ENCODE measurements at places on chromosomes 6 and 20. TPM values are rescaled to one million over a fixed set of nuclear protein-coding genes. Genes with fewer than 3 reads are reported as not detected.

Gene CITED2
- total RNA-seq: 92.9 TPM

Gene DNAH8
- not detected for total RNA-seq

Gene CYP39A1
- 6.3 TPM for total RNA-seq

Gene PCK1
- not detected for total RNA-seq

Gene CCND3
- total RNA-seq: 39.5 TPM

Gene NKAIN2
- total RNA-seq: 0.13 TPM

Gene ISM1
- 5.0 TPM for total RNA-seq

Gene KCNK5
- total RNA-seq: 2.9 TPM

Gene NCR2
- total RNA-seq: not detected

Gene BPI
- not detected for total RNA-seq

DNA sequence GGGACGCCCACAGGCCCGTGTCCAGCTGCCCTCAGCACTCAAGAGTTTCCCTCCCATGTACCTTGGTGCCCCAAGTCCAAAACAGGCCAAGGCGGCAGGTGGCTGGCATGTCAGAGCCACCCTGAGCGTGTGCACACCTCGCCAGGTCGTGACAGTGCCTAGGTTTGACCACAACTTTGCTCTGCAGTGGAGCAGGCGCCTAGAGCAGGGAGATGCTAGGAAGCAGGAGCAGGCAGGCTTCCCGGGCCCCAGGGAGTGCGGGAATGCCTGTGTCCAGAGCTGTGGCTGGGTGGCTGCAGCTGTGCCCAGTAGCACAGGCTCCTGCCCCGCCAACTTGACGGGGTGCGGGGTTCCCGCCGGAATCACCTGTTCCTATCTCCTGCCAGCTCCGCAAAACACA is 380.8 kb upstream of the IMPG1 start:
- H3K4me1 ChIP-seq: no peaks in the 10 kb centered on the region
- H3K4me3 ChIP-seq: no peak overlapping the region
- H3K36me3 ChIP-seq: no peaks in the 10 kb centered on the region
- no peaks in the 10 kb centered on the region for H3K27me3 ChIP-seq
- H3K27ac ChIP-seq: no peak overlapping the region

- H3K4me3 ChIP-seq: no peak overlapping the region
- no peaks in the 10 kb centered on the region for H3K4me1 ChIP-seq
- no peak for DNase-seq
- H3K27ac ChIP-seq: no peak overlapping the region
These were observed 35.6 kb downstream of the TTLL9 start for GRCh38 chr20:31906001-31906400.

DNA sequence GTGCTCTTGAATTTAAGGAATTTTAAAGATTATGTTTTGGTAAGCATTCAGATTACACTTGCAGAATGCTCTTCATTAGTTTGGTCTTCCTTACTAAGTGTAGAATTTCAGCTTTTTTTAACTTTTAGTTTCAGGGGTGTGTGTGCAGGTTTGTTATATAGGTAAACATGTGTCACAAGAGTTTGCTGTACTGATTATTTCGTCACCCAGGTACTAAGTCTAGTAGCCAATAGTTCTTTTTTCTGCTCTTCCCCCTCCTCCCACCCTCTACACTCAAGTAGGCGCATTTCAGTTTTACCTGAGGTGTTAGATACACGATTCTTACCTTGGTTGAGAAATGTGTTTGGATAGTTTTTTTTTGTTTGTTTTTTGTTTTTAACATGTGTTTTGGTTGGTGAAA is 68.3 kb downstream of the AFG1L start:
- no peaks in the 10 kb centered on the region for H3K4me1 ChIP-seq
- no peak overlapping the region for H3K4me3 ChIP-seq
- DNase-seq: no peak
- no peaks in the 10 kb centered on the region for H3K27me3 ChIP-seq

GRCh38 chr20:17589161-17589834 is 19.4 kb downstream of the DSTN start:
- peaks cover 48% of the 10 kb centered on the region for H3K4me1 ChIP-seq
- DNase-seq: no peak
- H3K36me3 ChIP-seq: peaks cover 3% of the 10 kb centered on the region

GRCh38 chr20:48019496-48019895 is 234.2 kb upstream of the SULF2 start:
- no peak overlapping the region for H3K27ac ChIP-seq
- H3K27me3 ChIP-seq: peaks cover 2% of the 10 kb centered on the region
- H3K4me3 ChIP-seq: no peak overlapping the region
- DNase-seq: no peak
- H3K4me1 ChIP-seq: peaks cover 24% of the 10 kb centered on the region

DNA sequence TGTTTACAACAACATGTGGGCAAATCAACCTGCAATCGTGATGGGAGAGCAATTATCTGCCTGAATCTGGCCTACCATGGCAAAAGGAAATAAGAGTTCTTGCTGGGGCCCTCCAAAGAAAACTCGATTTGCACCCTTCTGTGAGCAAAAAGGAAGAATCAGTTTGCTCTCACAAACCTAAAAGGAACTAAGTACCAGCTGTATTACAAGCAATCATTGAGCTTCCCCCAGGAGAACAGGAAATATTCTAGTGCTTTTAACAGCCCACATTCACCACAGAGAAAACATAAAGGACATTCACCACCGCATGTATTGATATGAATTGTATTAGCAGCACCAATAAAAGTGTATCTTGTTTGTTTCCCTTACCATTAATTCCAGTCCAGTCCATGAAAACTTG is 75.0 kb downstream of the MBOAT1 start:
- H3K27me3 ChIP-seq: no peaks in the 10 kb centered on the region
- no peak for DNase-seq
- H3K4me3 ChIP-seq: no peak overlapping the region
- H3K36me3 ChIP-seq: peaks cover 13% of the 10 kb centered on the region

DNA sequence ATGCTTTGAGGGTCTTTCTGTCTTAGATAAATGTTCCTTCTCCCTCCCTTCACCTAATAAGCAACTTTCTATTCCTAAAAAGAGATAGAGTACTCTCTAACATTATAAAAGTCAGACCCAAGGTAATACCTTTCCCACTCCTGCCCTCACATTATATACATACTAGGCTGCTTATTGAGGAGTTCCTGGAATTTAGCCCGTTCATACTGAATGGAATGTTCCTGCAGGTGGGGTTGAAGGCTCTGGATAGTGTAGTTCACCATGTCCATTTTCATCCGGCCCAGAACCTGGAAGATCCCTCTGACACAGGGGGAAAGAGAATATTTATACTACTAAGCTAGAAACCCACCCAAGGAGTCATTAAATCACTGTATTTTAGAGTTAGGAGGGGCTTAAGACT is 20.4 kb downstream of the TCP11 start:
- H3K4me3 ChIP-seq: no peak overlapping the region
- H3K36me3 ChIP-seq: no peaks in the 10 kb centered on the region
- no peak overlapping the region for H3K27ac ChIP-seq
- DNase-seq: no peak

DNA sequence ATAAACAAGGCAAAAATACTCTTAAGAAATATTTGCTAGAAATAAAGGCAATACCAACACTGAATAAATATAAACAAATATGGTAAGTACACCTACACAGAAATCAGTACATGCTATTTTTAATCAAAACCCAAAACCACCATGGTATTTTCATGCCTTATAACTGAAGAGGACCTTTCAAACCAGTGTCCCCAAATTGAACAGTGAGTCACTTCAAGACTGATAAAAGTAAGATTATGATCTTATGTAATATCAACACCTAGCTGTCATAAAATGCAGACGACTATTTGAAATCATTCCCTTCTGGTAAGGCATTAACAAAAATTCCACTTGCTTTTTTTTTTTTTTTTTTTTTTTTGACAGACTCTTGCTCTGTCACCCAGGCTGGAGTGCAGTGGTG is 156.8 kb upstream of the RUNX2 start:
- H3K4me1 ChIP-seq: peaks cover 3% of the 10 kb centered on the region
- no peak for DNase-seq
- no peak overlapping the region for H3K27ac ChIP-seq
- no peaks in the 10 kb centered on the region for H3K36me3 ChIP-seq

DNA sequence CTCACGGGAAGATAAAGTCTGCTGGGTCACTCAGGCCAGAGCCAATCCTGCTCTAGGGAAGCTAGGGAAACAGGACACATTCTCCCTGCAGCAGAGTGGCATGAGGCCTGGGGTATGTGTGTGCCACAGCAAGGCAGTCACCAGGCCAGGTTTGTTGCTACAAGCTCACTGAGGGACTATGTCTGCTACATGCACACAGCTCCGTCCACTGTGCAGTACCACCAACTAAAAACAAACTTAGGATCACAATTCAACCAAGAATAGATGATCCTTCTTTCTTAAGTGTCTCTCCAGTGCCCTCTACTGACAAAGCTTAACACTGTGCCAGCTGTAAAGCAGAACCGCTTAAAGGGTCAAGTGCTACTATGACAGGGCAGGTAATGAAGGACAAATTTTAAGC is 192.5 kb downstream of the PTPRK start:
- peaks cover 16% of the 10 kb centered on the region for H3K36me3 ChIP-seq
- DNase-seq: no peak
- H3K27ac ChIP-seq: no peak overlapping the region
- H3K27me3 ChIP-seq: no peaks in the 10 kb centered on the region

DNA sequence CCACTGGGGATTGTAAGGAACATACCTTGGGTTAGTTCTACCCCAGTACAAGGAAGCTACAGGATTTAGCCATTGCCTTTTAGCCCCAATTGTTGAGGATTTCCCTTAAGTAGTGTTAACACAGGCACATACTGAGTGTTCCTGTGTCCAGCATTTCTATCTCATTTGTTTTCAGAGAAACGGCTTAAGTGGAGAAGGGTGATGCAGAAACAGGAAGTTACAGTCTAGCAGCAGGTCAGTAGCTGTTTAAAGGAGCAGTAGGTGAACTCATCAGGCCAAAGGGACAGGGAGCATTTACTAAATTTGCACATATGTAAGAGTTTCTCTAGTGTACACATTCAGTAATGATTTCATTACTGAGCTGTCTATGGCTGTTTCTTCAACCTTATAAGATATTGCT is 644.2 kb upstream of the GJE1 start:
- no peaks in the 10 kb centered on the region for H3K4me1 ChIP-seq
- no peak overlapping the region for H3K4me3 ChIP-seq
- no peaks in the 10 kb centered on the region for H3K36me3 ChIP-seq
- no peaks in the 10 kb centered on the region for H3K27me3 ChIP-seq

- H3K4me3 ChIP-seq: no peak overlapping the region
- no peaks in the 10 kb centered on the region for H3K27me3 ChIP-seq
- DNase-seq: no peak
- H3K27ac ChIP-seq: no peak overlapping the region
- peaks cover 50% of the 10 kb centered on the region for H3K4me1 ChIP-seq
These were observed 67.7 kb upstream of the PLEKHG1 start for GRCh38 chr6:150531957-150532356.

DNA sequence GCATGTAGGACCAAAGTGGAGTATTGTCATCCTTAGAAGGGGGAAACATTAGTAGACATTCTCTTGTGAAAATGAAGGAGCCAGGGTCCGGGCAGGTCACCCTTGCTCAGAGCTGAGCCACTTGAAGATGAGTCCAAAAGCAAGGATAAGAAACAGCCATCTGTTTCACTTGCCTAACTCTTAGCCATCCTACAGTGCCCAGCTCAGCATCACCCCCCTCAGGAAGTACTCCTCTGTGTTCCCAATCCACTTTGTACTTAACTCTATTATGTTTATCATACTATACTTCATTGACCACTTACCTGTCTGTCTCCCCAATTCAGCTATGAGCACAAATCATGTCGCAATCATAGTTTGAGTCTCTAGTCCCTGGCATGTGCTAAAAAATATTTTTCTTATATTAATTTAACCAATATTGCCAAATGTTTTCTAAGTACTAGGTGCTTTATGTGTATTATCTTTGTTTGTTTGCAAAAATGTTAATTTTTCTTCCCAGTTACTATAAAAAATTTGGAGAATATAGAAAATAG is 8.1 kb upstream of the TOX2 start:
- H3K27ac ChIP-seq: no peak overlapping the region
- peaks cover 22% of the 10 kb centered on the region for H3K27me3 ChIP-seq
- DNase-seq: no peak
- H3K4me3 ChIP-seq: no peak overlapping the region
- no peaks in the 10 kb centered on the region for H3K36me3 ChIP-seq
- H3K4me1 ChIP-seq: peaks cover 5% of the 10 kb centered on the region

- no peak for DNase-seq
- H3K36me3 ChIP-seq: no peaks in the 10 kb centered on the region
- H3K4me1 ChIP-seq: no peaks in the 10 kb centered on the region
- H3K27ac ChIP-seq: no peak overlapping the region
These were observed 57.7 kb downstream of the NKX2-2 start for GRCh38 chr20:21456207-21456606.

DNA sequence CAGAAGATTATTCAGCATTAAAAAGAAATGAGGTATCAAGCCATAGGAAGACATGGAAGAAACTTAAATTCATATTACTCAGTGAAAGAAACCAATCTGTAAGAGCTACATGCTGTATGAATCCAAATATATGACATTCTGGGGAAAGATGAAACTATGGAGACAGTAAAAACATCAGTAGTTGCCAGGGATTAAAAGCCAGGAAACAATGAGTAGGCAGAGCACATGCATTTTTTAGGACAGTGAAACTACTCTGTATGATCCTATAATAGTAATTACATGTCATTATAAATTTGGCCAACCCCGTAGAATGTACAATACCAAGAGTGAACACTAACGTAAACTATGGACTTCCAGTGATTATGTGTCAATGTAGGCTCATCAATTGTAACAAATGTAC is 92.8 kb upstream of the RNF217 start:
- H3K27me3 ChIP-seq: no peaks in the 10 kb centered on the region
- H3K36me3 ChIP-seq: no peaks in the 10 kb centered on the region
- H3K4me1 ChIP-seq: peaks cover 10% of the 10 kb centered on the region
- no peak overlapping the region for H3K27ac ChIP-seq

GRCh38 chr6:122339661-122340060 is 59.8 kb upstream of the HSF2 start:
- H3K4me1 ChIP-seq: no peaks in the 10 kb centered on the region
- DNase-seq: no peak
- peaks cover 44% of the 10 kb centered on the region for H3K27me3 ChIP-seq
- no peaks in the 10 kb centered on the region for H3K36me3 ChIP-seq

DNA sequence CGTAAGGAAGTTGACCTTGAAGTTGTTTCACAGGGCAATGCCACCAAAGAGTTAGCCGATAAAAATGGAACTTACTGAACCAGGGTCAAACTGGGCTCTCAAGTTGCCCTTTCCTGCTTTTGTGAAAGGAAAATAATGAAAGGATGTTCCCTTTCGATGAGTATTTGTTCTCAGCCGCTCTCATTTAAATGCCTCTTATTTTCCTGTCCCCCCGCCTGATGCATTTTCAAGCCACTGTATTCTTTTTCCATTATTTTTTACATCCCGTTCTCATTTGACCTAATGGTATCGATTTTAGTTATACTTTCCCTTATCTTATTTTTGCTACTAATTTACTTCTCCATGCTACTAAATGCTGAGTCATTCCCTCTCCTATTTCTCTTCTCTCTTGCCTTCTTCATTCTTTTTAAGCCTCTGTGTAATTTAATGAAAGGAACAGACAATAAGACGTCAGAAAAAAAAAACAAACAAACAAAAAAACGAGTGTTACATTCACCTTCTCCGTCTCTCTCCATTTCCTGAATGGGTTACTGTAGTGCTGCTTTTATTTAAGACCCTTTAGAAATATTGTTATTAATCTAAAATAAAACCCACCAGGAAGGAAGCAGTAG is 655 bp upstream of the NDUFAF4 start:
- peaks cover 26% of the 10 kb centered on the region for H3K4me1 ChIP-seq
- peak overlapping the region; percentile 95 for H3K27ac ChIP-seq
- peaks cover 7% of the 10 kb centered on the region for H3K36me3 ChIP-seq
